ENCODE measurements at places on chromosomes 2 and 18.

DNA sequence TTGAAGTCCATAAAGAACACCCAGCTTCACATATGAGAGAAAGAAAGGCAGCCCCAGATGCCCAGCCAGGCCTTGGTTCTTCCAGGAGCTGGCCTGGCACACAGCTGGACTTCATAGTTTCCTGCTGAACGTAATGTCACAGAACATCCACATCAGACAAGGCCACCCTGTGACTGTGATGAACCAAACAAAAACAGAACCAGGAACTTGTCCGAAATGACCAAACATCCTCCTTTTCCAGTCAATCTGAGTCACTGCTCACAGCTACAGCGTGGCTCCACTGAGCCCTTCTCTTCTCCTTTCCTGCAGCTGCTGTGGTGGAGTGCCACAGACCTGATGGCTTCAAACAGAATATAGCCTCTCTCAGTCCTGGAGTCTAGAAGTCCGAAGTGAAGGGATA, 45.4 kb upstream of the PAPOLG start:
- no peak for DNase-seq

- DNase-seq = no peak
These were observed 10.5 kb downstream of the CTDP1 start for GRCh38 chr18:79690071-79690470.

DNA sequence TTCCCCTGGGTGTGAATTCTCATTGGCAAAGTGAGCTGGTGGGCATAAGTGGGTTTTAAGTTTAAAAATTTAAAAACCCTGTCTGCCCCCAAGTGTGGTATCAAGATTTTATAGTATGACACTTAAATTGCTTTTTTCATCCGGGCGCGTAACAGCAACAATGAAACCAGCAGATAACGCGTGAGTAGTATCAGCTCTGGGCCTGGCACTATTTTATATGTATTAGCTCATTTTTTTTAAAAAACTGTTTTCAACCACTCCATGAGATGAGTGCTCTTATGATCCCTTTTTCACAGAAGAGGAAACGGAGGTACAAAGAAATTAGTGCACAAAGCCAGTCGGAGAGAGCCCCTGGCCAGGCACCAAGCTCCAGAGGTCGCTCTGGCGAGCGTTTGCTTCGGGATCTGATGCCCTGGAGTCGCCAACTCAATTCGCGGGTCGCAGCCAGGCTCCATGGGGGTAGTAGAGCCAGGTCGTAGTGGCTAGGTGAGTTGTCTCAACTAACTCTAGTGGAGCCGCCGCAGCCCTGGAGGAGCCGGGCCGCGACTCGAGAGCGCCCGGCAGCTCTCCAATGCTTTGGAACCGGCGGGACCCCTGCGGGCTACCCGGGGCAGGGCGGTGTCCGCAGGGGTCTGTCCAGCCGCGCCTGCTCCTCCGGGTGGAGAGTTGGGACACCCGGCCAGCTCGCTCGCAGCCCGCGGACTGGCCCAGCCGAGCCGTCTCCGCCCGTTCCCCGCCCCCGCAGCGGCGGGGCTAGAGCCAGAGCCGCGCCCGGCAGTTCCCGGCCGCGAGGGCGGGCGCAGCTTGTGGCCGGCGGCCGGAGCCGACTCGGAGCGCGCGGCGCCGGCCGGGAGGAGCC, at the start of gene IL1R1:
Gene IL1R1 (plus strand): TSS at position 777 of the 859 bp plus-strand sequence. CDS start 14,979 bp downstream, outside the sequence.
- peak; percentile 87 for DNase-seq

DNA sequence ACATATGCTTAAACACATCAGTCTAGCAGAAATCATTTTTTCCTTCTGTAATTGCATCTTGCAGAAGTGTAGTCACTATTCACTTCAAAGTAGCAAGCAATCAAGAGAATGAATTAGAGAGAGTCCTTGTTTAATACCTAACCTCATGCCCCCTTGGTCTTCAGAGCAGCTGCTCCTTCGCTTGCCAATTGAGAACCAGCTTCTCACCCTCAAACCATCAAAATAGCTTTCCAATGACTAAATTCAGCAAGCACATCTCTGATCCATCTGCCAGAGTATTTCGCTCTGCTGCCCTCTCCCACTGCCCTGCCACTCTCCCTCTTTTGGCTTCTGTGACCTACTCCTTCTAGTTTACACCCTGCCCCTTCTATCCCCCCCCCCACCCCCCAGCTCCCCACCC, 120.7 kb upstream of the AGAP1 start:
- no peak for DNase-seq

DNA sequence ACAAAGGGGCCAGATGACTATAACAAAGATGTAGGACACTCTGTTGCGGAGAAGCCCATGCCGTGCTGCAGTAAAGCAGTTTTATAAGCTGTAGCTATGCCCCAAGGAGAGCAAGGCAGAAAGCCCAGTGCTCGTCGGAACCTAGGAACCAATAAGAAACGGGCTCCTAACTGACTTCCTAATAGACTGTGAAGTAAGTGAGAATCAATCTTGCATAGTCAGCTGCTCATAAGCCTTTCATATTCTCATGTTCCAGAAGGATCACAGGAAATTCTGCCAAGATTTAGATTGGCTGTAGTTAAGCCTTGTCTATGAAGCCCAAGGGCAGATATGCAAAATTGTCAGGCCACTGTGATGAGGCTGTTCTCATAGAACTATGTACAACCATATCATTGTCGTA, 98.4 kb downstream of the RTTN start:
- no peak for DNase-seq

DNA sequence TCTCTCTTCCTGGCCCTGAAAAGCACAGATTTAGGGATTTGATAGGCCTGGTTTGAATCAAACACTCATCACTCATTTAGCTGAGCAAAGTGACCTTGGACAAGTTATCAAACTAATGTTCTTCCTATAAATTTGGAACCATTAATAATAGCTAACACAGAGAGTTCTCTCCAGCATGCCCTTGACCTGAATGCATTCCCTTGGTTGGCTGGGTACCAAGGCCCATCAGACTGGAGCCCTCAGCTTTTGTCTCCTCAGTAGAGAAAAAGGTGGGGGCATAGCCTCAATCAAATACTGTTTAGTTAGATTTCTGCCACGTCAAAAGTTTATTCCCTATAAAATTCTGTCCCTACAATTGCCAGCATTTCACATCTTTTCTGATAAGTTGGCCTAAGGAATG, 13.8 kb upstream of the MRPL19 start:
- DNase-seq = no peak

DNA sequence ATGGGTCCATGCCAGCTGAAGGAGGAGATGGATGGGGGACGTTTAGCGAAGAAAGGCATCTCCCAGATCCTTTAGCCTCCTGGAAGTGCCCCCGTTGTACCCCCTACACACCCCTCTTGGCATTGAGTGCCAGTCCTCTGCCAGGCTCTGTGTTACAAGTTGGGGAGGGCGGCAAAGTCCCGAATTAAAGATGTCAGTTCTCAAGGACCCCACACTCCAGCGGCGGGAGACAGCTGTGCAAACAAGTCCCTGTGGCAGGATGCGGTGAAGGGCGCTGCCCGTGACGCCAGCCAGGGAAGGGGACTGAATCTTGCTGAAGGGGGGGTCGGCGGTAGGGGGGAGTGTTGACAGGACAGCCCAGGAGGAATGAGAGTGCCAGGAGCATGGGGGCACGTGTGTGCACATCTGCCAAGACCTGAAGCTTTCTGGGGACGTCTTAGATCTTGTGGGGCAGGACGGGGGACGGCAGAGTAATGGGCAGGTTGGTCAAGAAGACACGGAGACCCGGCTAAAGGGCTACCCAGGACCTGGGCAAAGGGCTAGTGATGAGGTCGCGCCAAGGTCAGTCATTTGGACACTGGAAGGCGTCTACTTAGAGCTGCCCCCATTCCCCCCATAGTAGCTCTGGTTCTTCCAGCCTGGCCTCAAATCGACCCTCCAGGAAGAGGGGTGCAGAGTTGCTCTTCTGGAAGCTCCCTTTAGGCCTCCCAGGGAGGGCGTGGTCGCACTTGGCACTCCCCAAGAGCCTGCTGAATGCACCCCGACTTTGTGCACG, 2.8 kb upstream of the CTDSP1 start:
- DNase-seq = peak; percentile 89

- no peak for DNase-seq
These were observed 9.9 kb downstream of the TNP1 start for GRCh38 chr2:216849987-216850386.

DNA sequence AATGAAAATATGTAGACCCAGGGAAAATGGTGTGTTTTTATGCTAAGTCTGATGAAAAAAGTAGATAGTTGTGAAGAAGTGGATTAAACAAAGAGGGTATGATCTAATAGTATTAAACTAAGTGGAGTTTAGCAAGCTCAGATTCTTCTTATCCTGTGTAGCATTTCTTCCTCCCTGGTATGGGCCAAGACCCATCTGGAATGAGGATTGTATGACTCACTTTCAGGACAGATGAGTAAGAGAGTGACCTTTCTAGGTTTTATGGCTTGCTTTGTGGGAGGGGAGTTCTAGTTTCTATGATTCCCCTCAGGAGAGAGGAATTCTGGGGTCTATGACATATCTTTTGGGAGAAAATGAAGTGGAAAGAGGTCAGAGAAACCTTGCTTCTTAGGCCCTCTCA, 550.1 kb downstream of the SPAG16 start:
- no peak for DNase-seq

DNA sequence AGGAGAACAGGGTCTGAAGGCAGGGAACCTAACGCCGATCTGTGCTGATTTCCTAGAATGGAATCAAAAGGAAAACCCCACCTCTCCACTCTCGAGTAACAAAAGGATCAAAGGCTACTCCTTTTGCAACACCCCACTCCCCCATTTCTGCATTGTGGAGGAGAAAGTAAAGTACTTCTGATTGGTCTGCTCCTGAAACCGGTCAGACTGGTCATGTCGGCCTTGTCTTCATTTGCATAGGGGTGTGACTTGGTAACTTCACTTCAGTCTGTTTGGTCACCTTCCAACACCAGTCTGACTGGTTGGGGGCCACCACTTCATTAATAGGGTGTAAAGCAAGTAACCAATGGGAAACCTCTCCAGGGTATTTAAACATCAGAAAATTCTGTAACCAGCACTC, 771.9 kb downstream of the ERBB4 start:
- no peak for DNase-seq

DNA sequence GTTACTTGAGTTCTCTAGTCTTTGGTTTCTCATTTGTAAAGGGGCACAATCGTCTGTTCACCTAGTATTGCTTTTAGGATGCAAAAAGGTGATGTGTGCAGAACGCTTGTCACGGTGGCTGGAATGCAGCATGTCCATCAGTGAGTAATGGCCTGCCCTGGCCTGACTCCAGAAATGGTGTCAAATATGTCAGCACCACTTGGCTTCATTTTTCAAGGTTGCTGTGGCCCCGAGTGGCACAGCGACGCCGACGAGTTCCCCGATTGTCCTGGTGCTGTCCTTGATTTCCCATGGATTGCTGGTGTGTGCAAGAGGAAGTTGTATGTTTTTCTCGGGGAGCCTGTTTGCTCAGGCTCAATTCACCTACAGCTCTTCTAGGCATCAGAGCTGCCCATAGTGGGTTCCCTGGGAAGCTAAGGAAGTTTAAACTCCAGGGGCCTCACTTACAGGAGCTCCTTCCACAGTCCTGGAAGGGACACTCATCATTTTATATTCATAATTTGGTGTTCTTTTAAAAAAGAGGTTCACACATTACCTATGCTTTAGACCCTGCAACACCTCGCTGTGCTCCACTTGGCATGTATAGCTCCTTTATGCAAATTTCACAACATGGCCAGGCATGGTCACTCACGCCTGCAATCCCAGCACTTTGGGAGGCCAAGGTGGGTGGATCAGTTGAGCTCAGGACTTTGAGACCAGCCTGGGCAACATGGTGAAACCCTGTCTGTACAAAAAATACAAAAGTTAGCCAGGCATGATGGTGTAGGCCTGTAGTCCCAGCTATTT, 25.6 kb upstream of the ZNF407 start:
- no peak for DNase-seq

DNA sequence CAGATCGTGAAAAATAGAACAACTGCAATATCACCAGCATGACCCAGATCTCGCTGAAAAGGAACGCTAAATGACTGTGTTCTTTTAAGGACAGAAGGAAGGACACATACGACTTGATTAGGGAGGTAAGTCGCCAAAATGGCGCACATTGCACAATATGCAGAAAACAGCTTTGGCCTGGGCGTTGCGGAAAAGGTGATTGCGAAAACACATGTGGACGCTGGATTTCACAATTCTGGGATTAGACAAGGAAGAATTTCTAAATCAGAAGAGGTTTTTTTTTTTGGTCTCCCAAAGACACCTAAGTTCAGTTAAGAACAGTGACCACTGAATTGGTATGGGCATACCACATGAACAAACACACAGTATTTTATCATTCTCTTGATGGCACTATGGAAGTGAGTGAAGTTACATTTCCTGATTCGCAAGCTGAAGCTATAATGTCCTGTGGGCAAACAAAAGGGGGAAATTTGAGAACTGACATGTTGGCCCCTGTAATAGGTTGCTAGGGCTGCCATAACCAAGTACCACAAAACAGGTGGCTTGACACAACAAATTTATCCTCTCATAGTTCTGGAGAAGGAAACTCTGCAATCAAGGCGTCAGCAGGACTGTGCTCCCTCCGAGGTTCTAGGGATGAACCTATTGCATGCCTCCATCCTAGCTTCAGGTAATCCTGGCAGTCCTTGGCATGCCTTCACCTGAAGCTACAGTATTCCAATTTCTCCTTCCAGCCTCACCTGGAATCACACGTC, 25.8 kb upstream of the ERICH2 start:
- DNase-seq = no peak

- DNase-seq = no peak
These were observed 558.6 kb upstream of the HS6ST1 start for GRCh38 chr2:128876986-128877983.

DNA sequence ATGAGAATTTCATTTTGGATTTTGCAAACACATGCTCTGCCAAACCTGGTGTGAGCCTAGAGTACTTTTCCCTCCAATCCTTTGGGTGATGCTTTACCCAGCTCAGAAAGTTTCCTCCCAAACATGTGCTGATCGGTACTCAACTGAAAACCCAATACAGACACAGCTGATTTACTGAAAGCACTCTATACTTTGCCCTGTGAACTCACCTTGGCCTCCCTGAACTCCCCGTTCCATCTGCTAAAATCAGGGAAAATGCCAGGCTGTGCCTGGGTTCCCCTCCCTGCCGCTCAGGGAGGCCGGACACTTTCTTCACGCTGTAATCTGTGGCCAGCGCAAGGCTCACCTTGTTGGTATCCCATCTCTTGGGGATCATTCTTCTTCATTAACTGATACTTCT, 391.2 kb downstream of the CBLN2 start:
- DNase-seq = no peak

GRCh38 chr2:203928849-203929248, 7.7 kb upstream of the ICOS start:
- no peak for DNase-seq

DNA sequence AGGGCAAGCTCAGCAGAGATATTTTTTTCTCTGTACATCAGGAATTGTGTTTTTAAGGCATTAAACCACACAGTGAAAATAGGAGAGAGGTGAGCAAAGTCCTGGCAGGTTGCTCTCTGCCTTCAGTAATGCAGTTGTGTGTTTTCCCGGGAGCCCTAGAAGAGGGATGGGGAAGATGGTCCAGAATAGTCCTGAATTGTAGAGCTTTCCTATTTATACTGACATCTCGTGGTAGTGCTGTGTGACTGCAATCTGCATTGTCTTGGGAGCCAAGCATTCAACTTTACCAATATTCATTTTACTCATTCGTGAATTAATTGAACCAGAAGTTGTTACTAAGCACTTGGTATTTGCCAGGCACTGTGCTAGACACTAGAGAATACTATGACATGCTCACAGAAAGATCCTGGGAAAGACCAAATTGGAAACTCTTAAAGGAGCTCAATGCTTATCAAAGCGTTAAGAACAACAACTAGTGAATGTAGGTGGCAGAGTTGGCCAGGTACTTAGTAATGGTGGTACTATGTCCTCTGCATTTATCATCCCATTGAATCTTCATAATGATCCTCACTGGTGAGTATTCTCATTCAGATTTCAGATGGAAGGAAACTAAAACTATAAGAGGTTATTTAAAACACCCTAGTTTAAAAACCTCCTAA, 214.6 kb downstream of the TRIB2 start:
- DNase-seq = no peak

GRCh38 chr2:55425431-55425831, 5.8 kb upstream of the CCDC88A start:
- no peak for DNase-seq

Measured in left hindlimb (tissue), 1 donor.